Foreskin melanocyte (primary cell): ENCODE measurements at places on chromosomes 11 and 22.
A peak's percentile ranks its signal among the peaks of the same experiment; 100 is the strongest.

DNA sequence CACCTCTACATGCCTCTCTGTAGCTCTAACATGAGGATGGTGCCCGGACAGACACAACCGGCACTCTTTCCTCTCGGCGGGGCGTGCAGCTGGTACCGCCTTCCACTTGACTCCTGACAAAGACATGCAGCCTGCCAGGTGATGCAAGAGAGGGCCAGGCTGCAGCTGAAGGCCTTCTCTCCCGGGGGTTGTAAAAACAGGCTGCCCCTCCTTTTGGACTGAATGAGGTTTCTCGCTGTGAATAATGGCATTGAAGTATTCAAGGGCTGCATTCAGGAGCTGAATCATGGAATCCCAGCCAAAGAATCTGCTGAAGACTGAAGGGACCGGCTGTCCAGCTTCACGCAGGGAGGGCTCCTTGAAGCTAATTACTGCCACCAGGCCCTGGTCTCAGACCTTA lies 110.9 kb downstream of the GALNT18 start:
- DNase-seq = peak; percentile 8

- peak; percentile 59 for DNase-seq
These were observed 16.3 kb downstream of the CRYBB2 start for GRCh38 chr22:25235547-25236290.

GRCh38 chr11:102521121-102521520 lies 9.4 kb downstream of the MMP7 start:
- no peak for DNase-seq

- DNase-seq = no peak
These were observed 31.0 kb upstream of the HMOX1 start for GRCh38 chr22:35349704-35350538.

- DNase-seq = no peak
These were observed 33.5 kb downstream of the THAP12 start for GRCh38 chr11:76347466-76347865.
